Astrocyte of the cerebellum (primary cell): ENCODE measurements at places on chromosomes 5 and 9.

GRCh38 chr5:9474219-9475002, 71.5 kb downstream of the SEMA5A start:
- DNase-seq: no peak

- no peak for DNase-seq
These were observed 765 bp downstream of the MARCHF6 start for GRCh38 chr5:10354048-10354872.

DNA sequence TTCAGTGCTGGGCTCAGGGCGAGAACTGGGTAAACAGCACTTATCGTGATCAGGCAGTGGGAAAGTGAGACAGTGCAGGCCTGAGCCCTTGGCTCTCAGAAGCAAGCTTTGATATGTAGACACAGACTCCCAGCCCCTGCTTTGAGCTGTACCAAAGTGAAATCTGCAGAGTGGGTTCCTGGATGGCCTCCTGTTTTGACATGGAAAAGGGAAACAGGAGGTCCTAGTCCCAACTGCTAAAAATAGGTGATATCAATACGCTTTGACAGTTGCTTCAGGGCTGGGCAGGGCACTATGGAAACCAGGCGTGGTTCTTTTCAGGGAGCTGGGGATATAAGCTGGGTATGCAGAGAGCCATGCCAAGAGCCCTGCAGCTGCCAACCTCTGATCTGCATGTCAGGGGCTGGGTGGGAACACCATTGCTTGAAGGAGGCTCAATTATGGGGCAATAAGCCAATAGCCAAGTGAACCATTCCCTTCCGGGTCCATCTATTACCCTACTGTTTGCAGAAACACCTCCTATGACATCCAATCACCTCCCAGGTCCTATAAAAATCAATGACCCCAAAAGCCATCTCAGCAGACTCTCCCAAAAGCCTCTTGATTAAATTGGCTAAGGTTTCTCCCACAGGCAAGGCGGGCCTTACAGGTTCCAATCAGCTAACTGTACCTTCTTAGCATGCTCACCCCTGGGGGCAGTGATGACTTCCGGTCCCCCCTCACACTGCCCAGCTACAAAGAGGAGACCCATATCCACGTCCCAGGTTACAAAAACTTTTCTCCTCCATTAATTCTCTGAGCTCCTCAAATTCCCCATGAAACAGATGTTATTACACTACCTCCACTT, 45.8 kb downstream of the EPB41L4B start:
- DNase-seq: no peak

DNA sequence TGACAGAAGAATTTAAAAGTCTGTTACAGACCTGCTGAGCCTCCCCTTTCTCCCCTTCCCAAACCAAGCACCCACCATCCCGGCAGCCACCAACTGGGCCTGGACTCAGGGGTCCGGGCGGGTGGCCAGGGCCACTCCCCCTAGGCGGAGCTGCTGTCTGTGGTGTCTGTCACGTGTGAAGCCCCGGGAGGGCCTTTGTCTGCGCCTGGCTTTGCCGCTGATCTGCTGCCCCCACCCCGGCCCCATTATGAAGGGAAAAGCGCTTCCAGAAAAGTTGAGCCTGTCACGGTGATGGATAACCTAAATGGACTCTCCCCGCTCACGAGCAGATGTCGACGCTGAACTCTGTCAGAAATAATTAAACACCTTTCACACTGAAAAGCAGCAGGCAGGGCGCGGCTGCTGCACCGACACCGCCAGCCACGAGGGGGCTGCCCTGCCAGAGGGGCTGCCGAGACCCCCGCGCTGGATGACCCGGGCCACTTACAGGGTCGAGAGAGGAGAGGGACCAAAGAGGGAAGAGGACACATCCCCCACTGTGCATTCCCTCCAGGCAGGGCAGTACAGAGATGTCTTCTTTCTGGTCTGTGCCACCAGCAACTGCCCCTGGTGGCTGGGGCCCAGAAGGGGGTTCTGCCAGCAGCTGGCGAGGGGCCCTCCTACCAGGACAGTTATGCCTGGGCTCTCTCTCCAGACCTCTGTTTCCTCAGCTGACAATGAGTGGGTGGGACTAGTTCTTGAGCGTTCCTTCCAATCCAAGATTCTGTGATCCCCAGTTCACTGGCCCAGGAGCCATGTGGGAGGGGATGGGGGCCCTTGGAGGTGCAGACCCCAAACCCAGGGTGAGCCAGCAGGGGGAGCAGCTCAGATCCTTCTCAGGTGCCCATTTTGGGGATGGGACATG, 36.0 kb upstream of the BARHL1 start:
- peak; percentile 1 for DNase-seq

GRCh38 chr5:10689391-10690081, 71.5 kb downstream of the DAP start:
- DNase-seq: no peak

- DNase-seq: no peak
These were observed 119.3 kb downstream of the GALNT10 start for GRCh38 chr5:154309805-154310204.

- no peak for DNase-seq
These were observed 4.2 kb upstream of the SNAPC4 start for GRCh38 chr9:136403915-136404800.

DNA sequence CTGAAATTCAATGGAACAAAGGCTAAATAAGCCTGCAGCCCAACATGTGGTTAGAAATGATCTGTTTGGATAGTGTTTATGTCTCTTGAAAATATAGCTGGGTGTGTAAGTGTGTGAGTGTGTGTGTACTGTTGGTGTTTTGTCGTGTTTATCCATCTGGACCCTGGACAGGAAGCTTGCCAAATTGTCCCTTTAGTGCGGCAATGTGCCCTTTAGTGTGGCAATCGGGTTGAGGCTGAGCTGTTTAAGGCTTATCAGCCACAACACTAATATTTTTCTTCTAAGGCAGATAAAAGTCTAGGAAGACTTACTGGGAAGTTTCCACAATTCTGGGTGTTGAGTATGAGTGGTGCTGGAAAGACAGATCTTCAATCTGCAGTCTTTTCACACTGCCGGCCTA, 180.2 kb downstream of the YTHDC2 start:
- DNase-seq: no peak

- DNase-seq: peak; percentile 20
These were observed 159.2 kb downstream of the CDC42SE2 start for GRCh38 chr5:131423056-131423455.

GRCh38 chr5:135337064-135337463, 62.0 kb downstream of the MACROH2A1 start:
- no peak for DNase-seq

- no peak for DNase-seq
These were observed 209.7 kb downstream of the ESM1 start for GRCh38 chr5:54775645-54776044.

- DNase-seq: no peak
These were observed 215.7 kb downstream of the ATPSCKMT start for GRCh38 chr5:10034001-10034400.

- no peak for DNase-seq
These were observed 27.6 kb downstream of the TPD52L3 start for GRCh38 chr9:6355728-6356127.

GRCh38 chr9:80076162-80076561, 504.4 kb downstream of the TLE4 start:
- no peak for DNase-seq

DNA sequence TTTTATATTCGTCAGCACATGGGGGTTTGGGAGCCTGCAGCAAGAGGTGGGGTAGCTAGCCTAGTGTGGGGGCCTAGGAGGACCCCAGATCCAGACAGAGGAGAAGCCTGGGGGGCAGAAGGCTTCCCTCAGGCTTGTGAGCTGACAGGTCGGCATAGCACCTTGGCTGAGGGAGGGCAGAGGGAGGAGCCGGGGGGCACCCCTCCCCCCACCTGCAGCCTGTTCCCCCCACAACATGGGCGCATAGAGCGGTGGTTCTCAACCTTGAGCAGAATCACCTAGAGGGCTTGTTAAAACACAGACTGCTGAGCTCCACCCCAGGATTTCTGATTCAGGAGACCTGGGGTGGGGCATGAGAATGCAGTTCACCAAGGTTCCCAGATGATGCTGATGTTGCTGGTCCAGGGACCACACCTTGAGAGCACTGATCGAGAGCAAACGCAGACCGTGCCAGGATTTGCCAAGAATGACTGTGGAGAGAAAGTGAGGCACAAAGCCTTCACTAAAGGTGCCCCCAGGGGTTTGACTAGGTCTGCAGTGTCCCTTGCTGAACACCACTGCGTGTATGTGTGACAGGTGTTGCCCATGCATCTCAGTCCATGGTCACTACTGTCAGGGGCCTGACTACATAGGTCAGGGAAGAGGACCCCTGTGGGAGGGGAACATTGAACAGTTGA, 163.3 kb downstream of the MACROH2A1 start:
- no peak for DNase-seq

DNA sequence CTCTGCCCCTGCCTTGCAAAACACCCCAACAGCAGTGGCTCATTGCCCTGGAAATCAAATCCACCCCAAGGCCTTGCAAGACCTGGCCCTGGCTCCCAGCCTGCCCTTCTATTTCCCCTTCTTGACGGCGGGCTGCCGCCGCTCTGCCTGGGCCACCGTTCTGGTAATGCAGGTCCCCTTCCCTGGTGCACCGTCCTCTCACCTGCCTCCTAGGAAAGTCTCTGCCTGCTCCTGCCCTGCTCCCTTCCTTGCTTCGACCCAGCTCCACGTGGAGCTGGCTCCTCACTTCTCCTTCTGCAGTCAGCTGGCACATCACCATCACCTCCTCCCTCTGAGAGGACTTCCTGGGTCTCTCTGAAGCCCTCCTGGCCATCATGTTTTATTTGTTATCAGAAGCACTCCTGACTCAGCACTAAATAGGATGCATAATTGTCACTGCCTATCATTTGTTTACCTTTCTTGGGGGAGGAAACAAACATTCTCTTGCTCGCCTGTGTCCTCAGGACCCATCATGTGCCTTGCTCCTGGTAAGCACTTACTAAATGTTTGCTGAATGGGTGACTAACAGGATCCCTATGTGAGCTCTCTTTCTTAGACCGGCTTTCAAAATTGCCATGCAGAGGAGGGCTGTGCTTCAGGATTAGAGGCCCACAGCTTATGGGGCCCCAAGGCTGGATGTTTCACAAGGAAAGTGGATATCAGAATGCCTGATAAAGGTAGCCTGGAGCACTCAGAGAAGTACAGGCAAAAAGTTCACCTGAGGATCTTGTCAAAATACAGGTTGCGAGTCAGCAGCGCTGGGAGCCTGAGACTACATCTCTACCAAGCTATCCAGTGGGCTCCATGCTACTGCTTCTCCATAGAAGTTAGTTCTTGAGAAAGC, 19.6 kb upstream of the C5orf47 start:
- DNase-seq: no peak

DNA sequence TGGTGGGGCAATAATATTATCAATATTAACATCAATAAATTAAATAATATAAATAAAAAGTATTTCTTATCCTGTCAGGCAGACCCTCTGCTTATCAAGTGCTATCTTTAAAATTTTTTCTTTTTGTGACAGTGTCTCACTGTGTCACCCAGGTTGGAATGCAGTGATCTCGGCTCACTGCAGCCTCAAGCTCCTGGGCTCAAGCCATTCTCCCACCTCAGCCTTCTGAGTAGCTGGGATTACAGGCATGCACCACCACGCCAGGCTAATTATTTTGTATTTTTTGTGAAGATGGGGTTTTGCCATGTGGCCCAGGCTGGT, 53.2 kb downstream of the NDST1 start:
- no peak for DNase-seq
